ENCODE measurements at places on chromosomes 7 and 10. TPM values are rescaled to one million over a fixed set of nuclear protein-coding genes. Genes with fewer than 3 reads are reported as not detected.
A peak's percentile ranks its signal among the peaks of the same experiment; 100 is the strongest.

Gene TMEM72
- total RNA-seq = not detected

Gene ZNF37A
- total RNA-seq = 32.8 TPM

Gene ALOX5
- 33.7 TPM for total RNA-seq

Gene LEP
- total RNA-seq = 7.2 TPM

Gene PAPOLB
- 0.98 TPM for total RNA-seq

DNA sequence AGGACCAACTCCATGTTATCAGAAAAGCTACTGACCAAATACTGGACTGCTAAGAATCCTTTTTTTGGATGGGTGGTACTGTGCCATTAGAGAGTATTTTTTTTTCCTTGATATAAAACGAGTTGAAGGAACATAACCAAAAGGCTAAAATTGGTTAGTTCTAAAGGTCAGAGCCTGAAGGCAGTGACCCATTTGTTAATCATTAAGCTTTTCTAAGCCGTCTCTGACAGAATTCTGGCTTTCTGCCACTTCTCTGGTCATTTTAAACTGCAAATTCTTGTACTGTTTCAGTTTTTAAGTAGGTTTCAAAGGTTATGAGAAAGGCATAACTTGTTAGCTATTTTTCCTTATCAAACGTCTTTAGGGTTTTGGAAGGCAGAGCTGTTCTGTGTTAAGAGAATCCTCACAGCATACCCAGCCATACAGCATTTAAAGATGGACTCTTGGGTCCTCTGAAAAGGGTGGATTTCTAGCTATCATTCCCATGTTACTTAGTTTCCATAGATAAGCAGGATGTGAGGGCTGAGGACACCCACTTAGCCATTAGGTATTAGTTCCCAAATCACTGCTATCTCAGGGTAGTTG, 196.8 kb downstream of the RNLS start:
- no peak for DNase-seq

GRCh38 chr10:19021162-19021561, 27.4 kb upstream of the MALRD1 start:
- no peak for DNase-seq

- DNase-seq = no peak
Observed at GRCh38 chr7:136278057-136278456, 300.9 kb upstream of the MTPN start.

GRCh38 chr7:51279391-51280023, 37.1 kb downstream of the COBL start:
- DNase-seq = no peak

DNA sequence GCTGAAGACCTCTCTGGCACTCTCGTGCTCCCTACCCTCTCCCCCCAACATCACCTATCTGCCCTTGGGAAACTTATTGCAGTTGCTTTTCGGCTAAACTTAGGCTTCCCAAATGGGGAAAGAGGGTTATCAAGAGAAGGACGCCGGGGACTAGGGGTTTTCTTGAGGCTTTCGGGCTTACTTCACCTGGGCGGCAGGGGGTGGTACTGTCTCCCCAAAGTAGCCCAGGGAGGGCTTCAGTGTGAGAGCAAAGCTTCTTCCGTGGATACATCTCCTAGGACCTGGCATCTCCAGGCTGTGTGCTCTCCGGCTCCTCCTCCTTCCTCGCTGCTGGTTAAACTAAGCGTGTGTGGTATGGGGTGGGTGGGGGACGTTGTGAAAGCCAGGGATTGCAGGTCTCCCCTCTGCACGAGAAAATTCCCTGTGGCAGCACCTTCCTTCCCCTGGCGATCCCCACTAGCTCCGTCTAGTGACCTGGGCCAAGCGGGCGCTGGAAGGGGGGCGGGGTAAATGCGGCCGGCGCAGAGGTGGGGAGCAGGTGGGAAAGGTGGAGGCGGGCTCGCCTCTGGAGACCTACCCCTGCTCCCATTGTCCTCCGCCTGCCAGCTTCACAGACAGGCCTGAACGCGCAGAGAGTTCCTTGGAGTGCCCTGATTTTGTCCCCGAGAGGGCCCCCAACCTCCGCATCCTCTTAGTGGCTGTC, 1.1 kb downstream of the PLXDC2 start:
- DNase-seq = peak; percentile 64

DNA sequence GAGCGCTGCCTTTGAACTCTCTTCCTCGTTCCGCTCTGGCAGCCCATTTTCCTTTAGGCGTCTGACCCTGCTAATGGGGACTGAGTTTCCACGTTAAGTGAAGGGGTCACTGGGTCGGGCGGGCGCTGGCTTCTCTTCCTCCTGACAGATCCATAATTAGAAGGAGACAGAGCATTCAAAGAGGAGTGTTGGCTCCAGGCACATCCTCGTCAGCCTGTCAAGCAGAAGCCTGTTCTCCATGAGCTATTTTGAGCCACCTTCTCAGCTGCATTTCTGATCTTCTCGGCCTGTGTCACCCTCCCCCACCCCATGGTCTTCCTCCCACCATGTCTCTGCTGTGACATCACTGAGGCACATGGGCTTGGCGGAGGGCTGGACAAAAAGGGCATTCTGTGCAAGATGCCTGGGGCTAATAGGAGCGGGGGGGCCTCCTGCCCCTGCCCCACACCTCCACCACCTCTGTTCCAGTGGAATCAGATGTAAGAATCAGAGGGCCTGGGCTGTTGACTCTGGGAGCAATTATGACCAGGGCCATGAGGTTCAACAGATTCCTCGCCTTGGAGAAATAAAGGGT, 248.1 kb downstream of the PLXNA4 start:
- no peak for DNase-seq

DNA sequence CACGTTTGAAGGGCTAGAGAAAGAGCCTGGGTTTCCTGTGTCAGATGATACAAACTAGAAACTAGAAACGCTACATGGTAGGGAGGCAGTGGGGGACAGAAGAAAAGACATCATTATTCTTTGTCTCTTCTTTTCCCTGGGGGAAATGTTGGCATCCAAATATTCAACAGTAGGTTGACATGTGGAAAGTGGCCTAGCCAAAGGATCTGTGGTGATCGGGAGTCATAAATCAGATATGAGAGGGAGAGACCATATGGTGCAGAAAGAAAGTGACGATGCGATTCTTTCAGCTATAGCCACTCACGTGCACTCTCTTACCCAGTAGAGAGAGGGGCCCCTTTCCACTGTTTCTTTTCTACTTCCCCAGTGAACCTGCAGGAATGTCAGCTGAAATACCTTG, 964.7 kb downstream of the LRMDA start:
- DNase-seq = no peak

DNA sequence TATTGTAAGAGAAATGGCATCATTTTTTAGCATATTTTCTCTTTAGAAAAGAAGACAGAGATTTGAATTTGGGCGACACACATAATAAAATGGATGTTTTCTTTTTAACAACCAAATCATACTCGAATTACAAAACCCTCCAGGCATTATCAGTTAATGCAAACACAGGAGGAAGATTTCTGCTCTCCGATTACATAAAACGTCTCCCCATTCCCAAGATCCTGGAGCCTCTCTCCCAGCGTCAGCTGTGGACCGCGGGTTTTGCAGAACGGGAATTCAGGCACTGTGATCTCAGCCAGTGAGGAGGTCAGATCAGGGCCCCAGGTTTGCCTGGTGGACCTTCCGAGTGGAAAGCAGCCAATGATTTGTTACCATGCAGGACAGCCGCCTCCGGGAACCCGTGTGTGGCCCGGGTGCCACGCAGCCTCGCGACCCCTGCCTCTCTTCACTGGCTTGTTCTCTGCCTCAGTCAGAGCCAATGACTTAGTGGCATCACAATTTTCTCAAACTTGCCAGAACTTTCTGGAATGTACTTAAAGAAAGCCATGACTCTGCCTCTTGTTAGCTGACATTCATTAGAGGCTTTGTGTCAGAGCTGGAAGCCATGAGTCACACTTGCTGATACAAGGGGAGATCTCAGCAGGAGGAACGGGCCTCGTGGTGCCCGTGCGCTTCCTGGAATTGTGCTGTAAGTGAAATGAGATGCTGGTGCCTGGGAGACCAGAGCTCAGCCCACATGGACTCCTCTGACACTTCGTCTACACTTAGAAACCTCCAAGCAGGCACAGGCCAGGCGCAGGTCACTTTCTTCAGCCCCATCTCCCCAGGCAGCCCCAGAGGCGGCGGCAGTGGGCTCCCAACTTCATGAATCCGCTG, 246.1 kb downstream of the KLF6 start:
- DNase-seq = peak; percentile 71

- DNase-seq = no peak
Observed at GRCh38 chr7:117825132-117825531, 48.1 kb downstream of the CTTNBP2 start.

DNA sequence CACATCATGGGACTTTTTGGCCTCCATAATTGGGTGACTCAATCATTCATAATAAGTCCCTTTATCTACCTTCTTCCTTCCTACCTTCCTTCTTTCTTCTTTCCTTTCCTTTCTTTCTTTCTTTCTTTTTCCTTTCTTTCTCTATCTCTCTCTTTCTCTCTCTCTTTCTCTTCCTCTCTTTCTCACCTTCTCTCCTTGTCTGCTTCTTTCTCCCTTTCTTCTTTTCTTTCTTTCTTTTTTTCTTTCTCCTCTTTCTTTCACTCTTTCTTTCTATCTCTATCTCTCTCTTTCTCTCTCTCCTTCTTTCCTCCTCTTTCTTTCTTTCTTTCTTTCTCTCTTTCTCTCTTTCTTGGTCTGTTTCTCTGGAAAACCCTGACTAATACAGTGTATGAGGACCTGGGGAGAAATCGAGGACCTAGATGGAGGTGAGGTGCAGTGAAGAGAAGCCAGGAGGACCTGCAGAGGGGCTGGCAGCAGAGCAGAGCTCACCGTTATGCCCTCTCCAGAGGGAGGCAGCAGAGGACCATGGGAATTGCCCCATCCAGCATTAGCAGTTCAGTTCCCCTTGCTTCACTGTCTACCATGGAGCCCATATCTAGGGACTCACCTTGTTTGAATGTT, 52.7 kb upstream of the BTRC start:
- no peak for DNase-seq

DNA sequence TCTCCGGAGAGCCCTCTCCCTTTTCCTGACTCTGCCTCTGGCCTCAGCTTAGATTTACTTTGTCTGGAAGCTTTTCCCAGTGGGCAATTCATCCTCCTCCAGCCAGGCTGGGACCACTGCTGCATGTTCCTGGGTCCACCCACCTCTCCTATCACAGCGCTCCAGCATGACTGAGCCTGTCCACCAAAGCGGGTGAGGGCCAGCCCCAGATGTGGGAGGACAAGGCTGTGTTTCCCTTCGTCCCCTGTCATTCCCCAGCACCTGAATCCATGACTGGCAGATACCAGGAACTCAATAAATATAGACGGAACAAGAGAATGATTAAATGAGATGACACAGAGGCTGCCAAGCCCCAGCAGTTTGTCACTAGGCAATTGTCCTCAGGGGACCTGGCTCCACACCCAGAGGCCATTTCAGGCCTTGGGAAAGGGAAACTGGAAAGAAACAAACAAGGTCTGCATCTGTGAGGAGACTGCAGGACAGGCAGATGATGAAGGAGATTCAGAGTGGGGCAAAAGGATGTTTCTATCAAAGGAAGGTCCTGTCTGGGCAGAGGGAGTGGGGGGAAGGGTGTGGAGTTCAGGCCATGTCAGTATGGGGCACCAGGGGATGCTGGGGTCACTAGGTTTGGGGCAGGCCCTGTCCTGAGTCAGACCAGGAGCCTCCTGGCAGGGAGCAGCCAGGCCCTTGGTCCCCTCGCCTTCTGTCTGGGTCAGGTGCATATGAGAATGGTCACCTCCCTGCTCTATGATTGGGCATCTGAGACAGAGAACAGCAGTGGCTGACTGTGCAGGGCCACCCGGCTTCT, 576.4 kb downstream of the GRID1 start:
- no peak for DNase-seq

GRCh38 chr7:50287129-50287528, 17.4 kb upstream of the IKZF1 start:
- DNase-seq = no peak
